CD4-positive, alpha-beta T cell treated with Interleukin-17A for 4 hours (primary cell): ENCODE measurements at places on chromosomes 7 and 10.

DNA sequence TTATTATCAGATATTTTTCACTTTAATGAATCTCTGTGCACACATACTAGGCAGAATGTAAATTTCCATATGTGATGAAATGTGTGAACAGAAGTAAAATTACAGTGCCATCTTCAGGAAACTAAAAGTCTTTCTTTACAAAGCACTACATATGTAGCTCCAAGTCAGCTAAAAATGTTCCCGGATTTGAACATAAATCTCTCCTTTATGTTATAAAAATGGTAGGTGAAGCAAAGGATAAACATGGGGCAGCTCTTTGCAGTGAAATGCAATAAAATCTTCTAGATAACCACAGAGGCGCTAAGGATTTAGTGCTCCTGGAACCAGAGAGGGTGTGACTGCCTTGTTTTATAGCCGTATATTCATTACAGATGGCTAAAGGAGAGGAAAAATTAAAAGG, 104.9 kb upstream of the C7orf33 start:
- DNase-seq, result no peak

DNA sequence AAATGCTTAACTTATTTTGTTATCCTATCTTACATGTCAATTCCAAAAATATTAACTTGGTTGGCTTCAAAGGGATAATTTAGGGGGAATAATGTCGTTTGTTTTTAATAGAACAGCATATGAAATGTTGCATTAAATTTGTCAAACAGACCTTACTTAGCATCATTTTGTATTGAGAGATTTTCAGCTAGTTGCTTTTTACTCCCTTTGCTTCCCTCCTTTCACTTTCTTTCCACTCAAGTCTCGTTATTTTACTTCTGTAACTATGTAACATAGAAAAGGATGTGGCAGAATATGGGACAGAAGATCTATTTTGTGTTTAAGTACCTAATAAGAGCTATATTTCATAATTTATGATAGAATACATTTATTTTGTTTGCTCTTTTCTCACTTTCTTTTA, 2.6 kb downstream of the PHYHIPL start:
- DNase-seq, result no peak

- no peak for DNase-seq
Measured at GRCh38 chr7:38858259-38858884, 50.6 kb downstream of the VPS41 start.

- peak; percentile 88 for DNase-seq
Measured at GRCh38 chr7:50467817-50468610, 17.9 kb upstream of the FIGNL1 start.

DNA sequence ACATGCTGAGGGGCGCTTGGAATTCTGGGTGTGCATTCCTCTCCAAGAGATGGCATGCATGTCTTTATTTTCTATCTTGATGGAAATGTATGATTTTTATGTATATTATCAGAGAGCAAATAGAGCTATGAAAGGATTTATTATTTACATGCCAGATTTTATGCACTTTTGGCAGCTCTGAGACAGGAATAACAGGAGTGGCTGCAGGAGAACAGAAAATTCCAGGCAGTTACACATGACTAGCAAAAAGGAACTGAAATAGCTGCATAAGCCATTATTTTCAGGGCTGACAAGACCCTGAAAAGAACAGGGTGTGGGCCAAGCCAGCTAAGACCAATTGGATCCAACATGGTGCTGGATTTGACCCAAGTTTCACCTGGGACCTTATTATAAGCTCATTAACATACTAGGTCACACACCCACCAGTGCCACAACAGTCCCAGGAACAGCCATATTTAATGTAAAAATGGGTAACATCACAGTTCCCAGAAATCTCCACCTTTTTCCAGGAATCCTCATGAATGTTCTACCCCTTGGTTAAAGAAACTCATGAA, 43.2 kb upstream of the ACSL5 start:
- no peak for DNase-seq

DNA sequence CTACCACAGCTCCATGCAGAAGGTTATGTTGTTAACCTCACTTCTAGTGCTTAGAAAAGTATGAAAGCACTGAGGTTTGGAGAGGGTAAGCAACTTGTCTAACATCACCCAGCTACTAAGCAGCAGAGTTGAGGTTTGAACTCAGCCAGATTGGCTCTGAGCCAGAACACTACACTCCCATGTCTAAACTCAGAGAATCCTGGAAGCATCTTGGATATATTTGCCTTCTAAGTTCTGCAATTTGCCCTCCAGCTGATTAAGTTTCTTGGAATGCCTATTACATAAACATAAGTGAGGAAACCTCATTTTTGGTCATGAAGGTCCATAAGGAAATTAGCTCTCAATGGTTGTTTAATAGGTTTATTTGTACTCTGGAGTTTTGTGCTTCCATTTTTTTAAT, 78.1 kb upstream of the PHYHIPL start:
- DNase-seq, result no peak

- no peak for DNase-seq
Measured at GRCh38 chr7:155969192-155969929, 157.1 kb upstream of the SHH start.

GRCh38 chr7:37918526-37918925, 1.9 kb upstream of the SFRP4 start:
- no peak for DNase-seq

GRCh38 chr7:45683556-45684148, 109.5 kb downstream of the ADCY1 start:
- no peak for DNase-seq

- no peak for DNase-seq
Measured at GRCh38 chr10:124230635-124231167, 137.3 kb upstream of the CHST15 start.

- DNase-seq, result no peak
Measured at GRCh38 chr10:86523348-86523747, 1.8 kb upstream of the WAPL start.

DNA sequence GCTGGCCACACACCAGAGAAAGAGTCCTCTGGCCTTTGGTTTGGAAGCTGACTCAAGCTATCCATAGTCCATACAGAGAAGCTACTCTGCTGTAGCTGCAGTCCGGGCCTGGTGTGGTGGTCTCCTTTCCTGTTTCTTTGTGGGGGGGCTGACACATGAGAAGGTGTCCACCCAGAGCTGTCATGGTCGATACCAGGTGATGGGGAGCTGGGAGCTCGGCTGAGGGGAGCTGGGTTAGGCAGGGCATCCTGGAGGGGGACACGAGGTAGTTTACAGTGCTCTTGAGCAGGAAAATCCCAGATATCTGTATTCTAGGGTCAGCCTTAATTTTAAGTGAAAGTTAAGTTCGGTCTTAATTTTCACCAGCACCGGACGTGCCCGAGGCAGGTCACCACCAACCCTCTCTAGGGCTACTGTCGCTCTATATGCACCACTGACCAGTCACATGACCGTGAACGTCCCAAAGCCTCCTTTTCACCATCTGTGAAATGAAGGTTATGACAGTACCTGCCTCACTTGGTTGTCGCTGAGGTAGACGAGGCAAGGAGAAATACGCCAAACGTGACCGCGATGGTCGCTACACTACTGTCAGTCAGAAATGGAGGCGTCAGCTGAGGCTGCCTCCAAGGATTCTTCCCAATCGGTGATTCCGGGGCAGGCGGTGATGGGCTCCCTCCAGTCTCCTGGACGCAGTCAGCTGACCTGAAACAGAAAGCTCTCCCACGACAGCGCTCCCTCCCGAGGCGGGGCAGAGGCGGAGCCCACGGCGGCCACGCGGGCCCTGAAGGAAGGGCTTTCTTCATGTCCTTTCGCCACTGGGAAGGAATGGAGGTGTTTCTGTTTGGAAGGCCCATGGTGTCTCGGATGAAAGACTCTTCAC, 69.4 kb upstream of the SHH start:
- no peak for DNase-seq

DNA sequence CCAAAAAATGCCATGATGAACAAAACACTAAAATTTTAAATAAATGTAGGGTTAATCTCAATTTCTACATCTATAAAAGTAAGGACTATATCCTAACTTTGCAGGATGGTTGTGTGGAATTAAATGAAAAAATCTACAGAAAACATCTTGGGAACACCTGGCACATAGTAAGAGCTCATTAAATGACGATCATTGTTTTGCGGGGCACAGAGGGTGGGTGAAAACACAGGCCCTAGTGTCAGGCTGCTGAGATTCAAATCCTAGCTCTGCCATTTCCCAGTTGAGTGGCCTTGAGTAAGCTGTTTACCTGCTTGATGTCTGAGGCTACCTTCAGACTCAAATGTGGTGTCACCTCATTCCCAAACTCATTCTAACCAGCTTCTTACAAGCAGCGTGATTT, 35.6 kb downstream of the BTBD16 start:
- no peak for DNase-seq

DNA sequence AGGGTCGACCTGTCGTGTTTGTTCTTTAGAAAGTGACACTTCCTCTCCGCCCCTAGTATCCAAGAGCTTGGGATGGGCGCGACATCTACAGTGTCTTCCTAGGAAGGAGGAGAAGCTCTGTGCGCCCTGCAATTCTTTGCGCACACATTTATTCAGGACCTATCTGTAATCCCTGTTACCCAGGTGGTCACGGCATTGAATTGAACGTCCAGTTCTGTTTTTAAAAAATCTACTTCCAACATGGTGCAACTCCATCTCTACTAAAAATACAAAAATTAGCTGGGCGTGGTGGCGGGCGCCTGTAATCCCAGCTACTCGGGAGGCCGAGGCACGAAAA, 606 bp upstream of the LAMB1 start:
- no peak for DNase-seq

DNA sequence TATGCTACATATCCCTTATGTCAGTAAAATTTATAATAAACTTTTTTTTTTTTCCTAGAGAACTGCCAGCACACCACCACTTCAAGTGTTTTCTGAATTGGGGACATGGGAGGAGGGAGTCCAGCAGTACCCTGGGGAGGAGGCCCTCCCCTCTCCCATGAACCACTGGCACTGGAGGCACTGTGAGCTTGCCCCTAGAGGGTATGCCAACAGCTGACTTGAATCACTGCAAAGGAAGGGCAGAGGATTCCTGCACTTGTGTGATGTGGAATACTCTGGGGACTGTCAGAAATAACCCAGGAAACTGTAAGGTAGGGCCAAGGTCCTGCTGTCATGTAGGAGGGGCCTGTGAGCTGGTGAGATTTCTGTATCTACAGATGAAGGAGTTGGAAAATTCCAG, 8.5 kb upstream of the ARMS2 start:
- DNase-seq, result no peak

- no peak for DNase-seq
Measured at GRCh38 chr7:81693080-81693479, 76.8 kb downstream of the HGF start.

DNA sequence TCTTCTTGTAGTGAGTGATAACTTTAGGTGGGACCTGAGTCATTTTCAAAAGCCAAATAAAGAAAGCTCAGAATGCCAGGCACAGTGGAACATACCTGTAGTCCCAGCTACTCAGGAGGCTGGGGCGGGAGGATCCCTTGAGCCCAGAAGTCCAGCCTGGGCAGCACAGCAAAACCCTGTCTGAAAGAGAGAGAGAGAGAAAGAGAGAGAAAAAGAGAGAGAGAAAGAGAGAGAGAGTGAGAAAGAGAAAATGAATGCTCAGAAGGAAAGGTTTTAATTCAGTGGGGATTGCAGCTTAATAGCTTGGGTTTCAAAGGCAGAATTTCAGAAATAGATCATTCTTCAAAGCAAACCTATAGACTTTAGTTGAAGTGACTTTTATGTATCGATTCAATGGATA, 25.7 kb downstream of the GPNMB start:
- DNase-seq, result no peak

DNA sequence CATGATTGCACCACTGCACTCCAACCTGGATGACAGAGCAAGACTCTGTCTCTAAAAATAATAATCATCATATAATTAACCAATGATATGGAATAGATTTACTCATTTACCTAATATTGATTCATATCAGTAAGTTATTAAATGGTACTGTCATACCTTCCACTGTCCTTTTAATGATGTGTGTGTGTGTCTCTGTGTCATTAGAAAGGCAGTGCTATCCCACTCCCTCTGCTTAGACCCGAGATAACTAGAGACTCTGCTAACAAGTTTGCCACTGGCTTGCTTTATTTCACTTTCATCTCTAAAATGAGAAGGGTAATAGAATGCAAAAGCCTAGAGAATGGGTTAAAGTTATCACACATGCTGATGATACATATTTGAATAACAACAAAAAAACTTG, 21.1 kb downstream of the MCM10 start:
- no peak for DNase-seq

DNA sequence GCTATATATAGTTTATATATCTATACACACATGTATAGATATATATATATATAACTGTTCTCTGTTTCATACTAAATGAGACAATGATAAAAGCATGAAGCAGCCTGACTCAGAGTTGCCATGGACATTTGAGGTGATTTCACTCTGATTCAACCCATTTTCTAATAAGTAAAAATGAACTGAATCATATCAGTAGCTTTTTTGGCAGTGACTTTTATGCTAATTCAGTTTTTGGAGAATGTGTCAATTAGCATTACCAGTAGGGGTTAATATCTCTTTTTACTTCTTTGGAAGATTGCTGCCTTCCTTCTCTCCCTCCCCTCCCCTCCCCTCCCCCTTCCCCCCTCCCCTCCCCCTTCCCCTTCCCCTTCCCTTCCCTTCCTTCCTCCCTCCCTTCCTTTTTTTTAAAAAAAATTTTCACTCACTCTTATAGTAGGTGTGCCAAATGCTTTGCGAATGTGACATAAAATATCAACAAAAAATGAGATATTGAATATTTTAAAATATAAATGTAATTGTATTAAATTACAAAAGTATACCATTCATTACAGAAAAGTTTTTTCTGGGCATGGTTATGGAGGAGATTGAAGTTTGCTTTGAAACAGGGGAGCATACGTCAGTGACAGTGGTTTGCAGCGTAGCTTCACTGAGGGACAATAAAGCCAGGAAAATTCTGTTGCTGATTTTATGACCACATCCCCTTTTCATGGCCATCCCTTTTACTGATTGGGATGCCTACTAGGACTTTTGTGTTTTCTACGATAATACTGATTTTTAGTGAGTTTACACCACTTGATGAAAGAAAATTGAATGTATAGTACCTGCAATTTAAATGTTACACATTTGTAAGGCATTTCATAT, 64.0 kb upstream of the KLF6 start:
- no peak for DNase-seq

DNA sequence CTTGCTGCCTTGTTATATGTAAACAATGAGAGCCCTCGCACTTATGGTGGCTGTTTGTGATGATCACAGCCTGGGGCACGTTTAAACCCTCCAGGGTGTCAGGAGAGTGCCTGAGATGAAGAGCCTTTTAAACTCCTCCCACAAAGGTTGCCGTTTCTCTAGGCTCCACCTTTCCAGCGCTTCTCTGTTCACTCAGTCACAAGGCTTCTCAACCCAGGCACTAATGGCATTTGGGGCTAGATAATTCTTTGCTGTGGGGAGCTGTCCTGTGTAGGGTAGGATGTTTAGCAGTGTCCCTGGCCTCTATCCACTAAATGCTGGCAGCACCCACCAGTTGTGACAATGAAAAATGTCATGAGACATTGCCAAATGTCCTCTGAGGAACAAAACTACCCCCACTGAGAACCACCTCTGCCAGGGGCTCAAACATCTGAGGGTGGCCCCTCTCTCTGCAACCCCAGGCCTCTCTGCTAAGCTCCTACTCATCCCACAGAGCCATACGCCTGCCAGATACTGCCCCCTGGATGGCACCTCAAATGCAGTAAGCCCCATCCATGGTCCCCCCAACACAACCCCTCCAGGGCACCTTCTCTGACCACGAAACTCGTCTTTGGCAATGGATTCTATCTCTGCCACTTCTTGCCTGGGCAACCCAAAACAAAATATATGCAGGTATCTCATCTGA, 144.3 kb upstream of the ZMIZ1 start:
- no peak for DNase-seq
